ENCODE measurements at places on chromosomes 2 and 18.

GRCh38 chr18:69787825-69788547, 159.7 kb downstream of the CD226 start:
- DNase-seq: no peak

- DNase-seq: no peak
These were observed 439.2 kb upstream of the ACVR2A start for GRCh38 chr2:147405651-147406050.

DNA sequence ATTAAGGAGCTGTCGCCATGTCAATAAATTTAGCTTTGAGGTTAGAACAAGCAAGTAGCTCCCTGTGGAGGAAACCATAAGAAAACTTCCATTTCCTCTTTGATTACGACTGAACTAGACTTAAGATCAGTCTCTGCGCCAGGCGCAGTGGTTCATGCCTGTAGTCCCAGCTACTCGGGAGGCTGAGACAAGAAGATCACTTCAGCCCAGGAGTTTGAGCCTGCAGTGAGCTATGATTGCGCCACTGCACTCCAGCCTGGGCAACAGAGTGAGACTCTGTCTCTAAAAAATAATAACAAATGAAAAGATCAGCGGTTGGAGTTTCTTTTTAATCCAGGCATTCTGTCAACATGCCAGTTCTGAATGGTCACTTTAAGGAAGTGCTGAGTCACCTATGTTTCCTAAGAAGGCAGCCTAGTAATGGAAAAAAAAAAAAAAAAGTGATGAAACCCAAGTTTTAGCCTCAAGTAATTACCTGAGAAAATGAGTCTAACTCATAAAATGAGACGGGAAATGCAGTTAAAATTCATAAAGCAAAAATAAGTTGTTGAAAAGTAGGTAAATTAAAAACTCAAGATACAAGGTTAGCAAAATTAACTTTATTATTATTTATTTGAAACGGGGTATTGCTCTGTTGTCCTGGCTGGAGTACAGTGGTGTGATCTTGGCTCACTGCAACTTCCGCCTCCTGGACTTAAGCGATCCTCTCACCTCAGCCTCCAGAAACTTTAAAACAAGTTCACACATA, 10.2 kb downstream of the C18orf32 start:
- no peak for DNase-seq

DNA sequence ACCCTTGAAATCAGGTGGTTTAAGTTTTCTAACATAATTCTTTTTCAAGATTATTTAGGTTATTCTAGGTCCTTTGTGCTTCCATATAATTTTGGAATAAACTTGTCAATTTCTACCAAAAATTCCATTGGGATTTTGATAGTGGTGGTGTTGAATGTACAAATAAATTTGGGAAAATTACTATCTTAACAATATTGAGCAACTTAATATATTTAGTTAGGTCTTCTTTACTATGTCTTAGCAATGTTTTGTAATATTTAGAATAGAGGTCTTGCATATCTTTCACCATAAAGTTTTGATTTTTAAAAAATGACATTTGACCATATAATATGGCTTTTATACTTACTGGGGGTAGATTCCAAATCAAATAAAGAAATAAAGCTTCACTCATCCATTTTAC, 34.0 kb upstream of the CTIF start:
- DNase-seq: no peak

GRCh38 chr2:201128933-201129505, 13.1 kb downstream of the CFLAR start:
- DNase-seq: no peak

DNA sequence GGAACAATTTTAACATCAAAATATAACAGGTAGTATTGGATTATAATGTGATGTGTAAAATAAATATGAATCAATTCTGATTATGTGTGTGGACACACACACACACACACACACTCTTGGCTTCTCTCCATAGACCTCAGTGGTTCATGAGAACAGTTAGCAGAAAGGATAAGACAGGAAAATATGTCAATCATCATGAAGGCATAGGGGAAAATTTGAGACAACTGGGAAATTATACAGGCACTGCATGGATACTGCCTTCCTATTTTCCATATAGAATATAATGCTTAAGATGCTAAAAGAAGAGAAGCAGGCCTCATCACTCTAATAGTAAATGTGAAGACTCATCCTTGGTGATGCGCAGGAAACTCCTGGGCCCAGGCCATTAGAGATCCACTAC, 884.5 kb downstream of the SUCLG1 start:
- DNase-seq: no peak

DNA sequence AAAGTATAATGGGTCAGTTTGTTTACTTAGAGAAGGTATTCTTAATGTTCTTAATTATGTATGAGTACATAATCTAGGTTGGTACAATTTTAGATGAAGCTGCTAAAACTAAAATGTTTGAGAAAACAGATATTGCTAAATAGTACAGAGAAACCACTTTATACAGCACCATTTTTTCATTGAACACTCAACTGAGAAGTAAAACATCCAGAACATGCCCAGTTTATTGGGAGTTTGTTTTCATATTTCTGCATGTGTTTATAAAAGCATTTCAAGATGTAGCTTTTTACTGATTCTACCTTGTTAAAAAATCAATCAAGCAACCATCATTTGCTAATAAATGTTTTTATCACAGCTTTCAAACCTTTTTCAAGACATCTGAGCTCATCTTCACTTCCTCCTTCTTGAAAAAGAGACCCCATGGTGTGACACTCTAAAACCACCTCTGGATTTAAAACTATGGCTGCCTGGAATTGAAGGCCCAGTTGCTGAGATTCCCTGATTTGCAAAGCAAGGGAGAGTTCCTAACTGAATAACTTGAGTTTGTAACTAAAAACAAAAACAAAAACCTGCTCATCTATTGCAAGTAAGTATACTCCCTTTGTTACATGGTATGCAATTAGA, 585.9 kb downstream of the ZEB2 start:
- DNase-seq: no peak

- DNase-seq: no peak
These were observed 88.7 kb downstream of the HDAC4 start for GRCh38 chr2:239312081-239312511.

Data from T1000 (cell line).